ENCODE measurements at places on chromosomes 3 and 15. TPM values are rescaled to one million over a fixed set of nuclear protein-coding genes. Genes with fewer than 3 reads are reported as not detected.

GRCh38 chr15:101204739-101205535 lies 46.9 kb downstream of the CHSY1 start:
- no peak for DNase-seq

DNA sequence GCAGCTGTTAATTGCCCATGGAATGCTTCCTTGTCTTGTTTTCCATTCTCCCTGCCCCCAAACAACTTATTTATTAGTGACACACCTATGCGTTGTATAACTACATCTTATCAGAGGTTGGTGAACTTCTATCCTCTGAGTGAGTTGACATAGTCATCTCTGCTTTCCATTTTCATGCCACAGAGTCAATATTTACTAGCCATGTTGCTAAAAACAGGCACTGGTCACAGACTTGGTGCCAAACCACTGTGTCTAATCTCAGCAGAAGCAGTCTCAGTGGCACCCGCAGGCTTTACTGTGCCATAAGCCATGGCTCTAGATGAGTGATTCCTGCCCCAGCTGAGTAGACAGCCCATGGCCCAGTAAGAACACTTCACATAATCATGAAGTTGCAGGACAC lies 26.5 kb downstream of the DAPK2 start:
- no peak for DNase-seq

GRCh38 chr3:119700269-119700919 lies 2.4 kb upstream of the CFAP91 start:
- peak; percentile 59 for DNase-seq

GRCh38 chr3:150168698-150169097 lies 198.0 kb upstream of the PFN2 start:
- DNase-seq = no peak

GRCh38 chr3:16013568-16013967 lies 160.9 kb upstream of the GALNT15 start:
- no peak for DNase-seq

DNA sequence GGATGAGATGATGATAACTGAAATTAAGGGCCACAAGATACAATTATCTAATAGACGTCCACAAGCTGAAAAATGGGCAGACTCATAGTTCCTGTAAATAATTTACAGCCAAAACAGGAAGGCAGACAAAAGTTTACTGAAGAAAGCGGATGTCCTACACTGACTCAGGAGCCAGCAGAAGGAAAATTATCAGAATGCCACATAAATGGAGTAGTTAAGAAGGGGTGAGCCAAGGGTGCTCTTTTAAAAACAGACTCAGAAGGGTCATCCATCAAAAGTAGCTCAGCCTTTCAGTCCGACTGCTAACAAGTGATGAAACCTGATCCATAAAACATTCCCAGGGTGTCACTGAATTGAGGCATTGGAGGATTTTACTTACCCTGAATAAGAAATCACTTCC lies 39.8 kb downstream of the TUSC7 start:
- no peak for DNase-seq

GRCh38 chr3:171551296-171551695 lies 91.1 kb upstream of the TNIK start:
- DNase-seq = no peak

DNA sequence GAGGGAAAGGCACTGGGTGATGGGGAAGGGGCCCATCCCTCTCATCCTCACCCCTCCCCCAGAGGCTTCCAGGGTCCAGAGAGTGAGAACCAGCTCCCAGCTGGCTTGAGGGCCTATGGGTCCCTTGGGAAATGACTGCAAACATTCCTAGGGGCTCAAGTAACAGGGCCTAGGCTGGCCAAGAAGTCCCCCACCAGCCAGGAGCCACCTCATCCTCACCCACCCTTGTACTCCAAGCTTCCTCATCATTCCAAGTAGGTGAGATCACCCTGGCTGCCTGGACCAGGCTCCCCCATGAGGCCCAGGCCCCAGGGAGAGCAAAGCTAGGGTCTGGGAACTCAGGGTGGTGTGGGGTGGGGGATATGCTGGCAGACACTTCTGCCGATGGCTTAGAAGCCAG lies 14.8 kb downstream of the LOXL1 start:
- DNase-seq = no peak

DNA sequence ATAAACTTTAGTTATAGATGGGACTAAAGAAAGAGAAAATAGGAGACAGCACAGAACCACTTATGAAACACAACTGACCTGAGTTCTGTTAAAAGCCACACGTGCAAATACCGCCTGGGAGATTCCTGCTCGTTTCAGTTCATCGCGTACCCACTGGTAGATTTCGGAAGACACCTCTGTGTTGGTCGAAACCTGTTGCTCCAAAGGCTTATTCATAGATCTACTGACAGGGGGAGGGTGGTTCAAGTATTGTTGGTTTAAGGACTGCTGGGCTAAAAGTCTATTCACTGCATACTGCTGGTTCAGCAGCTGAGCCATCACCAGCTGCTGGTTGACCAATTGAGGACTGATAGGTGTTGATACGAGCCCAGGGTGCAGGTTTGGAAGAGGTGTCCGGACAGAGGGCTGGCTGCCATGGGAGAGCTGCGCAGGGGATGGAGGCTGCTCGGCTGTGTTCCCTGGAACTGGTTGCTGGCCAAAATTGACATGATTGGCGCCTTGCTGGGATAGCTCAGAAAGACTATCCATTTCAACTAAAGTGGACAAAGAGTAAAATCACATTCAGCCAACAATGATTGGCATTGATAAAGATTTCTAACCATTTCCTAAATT lies 30.6 kb downstream of the SATB1 start:
- no peak for DNase-seq

- DNase-seq = no peak
Observed at GRCh38 chr3:140344601-140345205, 333.2 kb upstream of the TRIM42 start.

DNA sequence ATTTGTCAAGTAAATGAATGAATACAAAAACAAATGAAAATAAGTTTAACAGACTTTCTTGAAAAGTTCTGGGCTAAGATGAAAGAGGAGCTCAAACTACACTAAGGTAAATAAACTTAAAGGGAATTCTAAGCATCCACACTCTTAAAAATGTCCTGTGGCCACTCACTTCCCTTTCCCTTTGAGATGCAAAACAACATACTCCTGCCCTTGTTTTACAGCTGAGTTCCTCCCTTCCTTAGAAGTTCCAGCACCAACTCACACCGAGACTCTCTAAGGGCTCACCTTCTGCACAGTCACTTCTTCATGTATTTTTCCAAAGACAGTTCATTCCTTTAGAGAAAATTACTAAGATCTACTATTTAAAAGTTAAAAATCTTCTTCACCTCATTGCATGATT lies 123.3 kb upstream of the CMC1 start:
- no peak for DNase-seq

Gene XIRP1
- total RNA-seq = 1.0 TPM

Gene DISP2
- total RNA-seq = 0.23 TPM

Gene CTNNB1
- total RNA-seq = 116 TPM

Gene RLBP1
- not detected for total RNA-seq

Gene NPAP1
- not detected for total RNA-seq

Data from activated CD8-positive, alpha-beta memory T cell treated with anti-CD3 and anti-CD28 coated beads, Interleukin-2, amount 10 ng/mL, durations not matched to agents 7 days and 5 days (primary cell).